ENCODE measurements at places on chromosomes 11 and 22. TPM values are rescaled to one million over a fixed set of nuclear protein-coding genes. Genes with fewer than 3 reads are reported as not detected.

DNA sequence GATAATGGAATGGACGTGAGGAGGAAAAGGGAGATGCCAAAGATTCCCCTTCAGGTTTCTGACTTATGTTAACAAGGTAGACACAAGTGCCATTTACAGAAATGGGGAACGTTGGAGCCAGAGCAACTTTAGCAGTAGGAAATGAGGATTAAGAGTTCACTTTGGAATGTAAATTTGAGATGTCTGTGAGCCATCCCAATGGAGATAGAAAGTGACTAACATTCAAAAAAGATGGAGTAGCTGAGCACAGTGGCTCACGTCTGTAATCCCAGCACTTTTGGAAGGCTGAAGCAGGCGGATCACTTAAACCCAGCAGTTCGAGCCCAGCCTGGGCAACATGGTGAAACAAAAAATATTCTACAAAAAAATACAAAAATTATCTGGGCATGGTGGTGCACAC lies 19.9 kb downstream of the MRTFA start:
- no peak for DNase-seq

DNA sequence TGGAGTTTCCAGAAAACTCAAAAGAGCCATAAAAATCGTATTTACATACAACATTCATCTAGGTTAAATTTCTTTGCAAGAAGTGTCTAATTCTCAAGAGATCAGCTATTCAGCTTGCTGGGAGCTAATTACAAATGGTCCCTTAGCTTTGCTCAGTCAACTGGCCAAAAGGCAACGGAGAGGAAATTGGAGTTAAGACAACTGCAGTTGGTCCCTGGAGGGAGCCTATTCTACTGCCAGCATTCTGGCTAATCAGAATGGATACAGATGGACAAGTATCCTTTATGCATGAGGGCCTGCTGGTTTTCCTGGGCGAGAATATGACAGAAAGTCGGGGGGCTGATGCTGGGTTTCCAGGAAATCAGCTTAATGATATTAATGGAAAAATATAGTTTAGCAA lies 45.5 kb downstream of the KCNJ1 start:
- DNase-seq, result no peak

DNA sequence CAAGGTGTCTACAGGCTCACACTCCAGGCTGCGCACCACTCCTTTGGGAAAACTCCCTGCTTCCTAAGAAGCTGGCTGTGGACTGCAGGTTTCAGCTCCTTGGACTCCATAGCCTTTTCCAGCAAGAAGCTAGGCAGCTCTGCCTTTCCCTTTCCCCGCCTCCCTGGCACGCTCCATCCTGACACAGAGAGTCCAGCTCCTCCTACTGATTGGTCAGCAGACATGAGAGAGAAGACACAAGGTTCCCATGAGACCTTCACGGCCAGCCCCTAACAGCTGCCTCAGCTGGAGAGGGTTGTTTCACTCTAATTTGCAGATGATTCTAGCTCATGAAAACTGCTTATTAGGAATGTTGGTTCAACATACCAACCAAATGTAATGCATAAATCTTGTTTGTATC lies 27.6 kb downstream of the TENM4 start:
- DNase-seq, result no peak

DNA sequence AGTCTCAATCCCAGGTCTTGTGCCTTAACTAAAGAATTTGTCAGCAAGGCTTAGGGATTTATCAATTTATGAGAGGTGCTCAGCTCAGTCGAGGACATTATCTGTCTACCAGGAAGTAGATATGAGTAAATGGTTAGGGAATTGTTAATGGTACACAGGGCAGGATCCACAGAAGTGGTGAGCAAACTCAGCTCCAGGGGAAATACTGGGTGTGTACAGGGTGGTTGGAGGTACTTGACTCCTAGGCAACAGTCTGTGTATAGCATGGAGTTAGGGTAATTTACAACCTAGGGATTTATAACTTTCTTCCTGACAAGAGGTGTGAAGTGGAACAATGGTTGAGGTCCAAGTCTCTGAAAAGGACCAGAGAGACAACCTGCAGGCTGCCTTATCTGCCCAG lies 123.4 kb upstream of the OR9Q1 start:
- DNase-seq, result no peak

DNA sequence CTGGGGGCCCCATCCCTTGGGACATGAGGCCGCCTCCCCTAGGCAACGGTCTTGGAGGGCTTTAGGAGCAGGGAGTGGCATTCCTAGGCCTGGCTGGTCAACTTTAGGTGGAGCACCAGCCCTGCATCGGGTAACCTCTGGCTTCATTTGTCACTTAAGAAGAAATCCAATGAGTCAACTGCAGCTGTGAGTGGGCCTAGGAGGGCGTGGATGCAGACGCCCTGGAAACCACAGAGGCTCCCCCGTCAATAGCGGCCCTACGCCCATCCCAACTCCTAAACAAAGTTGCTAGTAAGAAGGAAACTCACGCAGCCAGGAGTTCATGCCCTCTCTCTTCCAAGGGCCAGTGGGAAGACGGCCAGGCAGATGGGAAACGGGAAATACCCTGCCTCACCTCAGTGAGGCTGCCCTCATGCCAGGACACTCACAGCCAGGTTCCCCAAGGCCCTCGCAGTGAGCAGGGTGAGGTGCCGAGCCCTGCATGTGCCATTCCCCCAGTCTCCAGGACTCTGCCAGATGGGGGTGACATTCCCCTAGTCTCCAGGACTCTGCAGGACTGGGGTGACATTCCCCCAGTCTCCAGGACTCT lies 20.8 kb downstream of the BID start:
- no peak for DNase-seq

DNA sequence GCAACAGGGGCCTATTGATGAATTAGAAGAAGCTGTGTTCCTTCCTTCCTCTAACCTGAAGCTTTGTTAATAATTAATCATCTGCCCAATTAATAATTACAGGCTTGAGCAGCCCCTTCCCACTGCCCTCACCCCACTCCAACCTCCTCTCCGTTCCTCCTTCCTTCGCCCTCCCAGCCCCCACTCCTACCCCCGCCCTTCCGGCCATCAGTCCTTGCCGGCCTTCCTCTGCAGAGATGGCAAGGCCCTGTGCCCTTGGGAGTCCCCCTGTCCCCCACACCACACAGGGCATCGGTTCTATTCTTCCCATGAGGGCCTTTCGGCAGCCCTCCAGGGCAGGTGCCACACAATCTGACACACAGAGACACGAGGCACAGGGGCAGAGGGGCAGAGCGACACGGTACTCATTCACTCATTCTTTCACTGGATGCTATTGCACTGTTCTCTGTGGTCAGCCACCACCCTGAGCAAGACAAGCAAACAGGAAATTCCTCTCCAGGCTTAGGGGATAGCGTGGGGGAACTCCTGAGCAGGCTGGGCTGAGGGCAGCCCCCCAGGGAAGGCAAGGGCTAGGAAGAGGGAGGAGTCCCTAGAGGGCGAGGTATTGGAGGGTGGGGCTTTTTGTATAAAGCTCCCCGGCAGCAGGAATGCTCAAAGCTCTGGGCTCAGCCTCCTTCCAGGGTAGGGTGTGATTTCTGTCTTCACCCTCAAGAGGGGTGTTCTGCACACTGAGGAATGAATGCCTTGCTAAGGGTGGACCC lies 14.7 kb downstream of the MGAT3 start:
- DNase-seq, result peak; percentile 59

GRCh38 chr22:50675553-50676179 lies 3.0 kb downstream of the SHANK3 start:
- no peak for DNase-seq

GRCh38 chr11:61830237-61831105 lies 2.4 kb downstream of the FADS2 start:
- DNase-seq, result no peak

GRCh38 chr22:45683248-45683647 lies 11.6 kb downstream of the ATXN10 start:
- peak; percentile 67 for DNase-seq

GRCh38 chr11:131899950-131900580 lies 529.6 kb downstream of the NTM start:
- no peak for DNase-seq

GRCh38 chr11:27075192-27075591 lies 34.6 kb downstream of the BBOX1 start:
- no peak for DNase-seq

DNA sequence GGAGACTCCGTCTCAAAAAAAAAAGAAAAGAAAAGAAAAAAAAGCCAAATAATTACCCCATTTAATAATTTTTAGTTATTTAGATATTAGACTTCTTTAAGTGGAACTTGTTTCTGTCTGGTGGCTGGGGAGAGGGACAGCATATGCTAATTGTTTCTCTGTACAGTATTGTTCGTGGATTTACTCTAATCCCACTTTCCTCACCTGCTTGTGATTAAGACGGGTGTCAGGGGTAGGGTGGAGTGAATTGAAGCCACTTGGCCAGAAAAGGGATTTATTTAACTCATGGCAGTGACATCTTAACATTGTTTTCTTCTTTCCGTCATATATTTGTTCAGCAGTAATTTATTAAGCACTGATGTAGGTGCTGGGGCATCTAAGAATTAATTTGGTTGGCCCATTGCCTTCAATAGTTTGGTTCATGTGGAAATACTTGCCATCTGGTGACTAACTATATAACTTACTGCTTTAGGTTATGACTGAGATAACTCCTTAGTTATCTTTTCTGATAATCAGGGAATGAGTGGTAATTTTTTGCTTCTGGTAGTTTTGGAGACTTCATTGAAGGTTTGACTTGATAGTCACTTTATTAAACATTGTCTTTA lies 4.6 kb downstream of the TNRC6B start:
- DNase-seq, result no peak

- DNase-seq, result no peak
Observed at GRCh38 chr11:68880851-68881250, 22.8 kb downstream of the MRPL21 start.

DNA sequence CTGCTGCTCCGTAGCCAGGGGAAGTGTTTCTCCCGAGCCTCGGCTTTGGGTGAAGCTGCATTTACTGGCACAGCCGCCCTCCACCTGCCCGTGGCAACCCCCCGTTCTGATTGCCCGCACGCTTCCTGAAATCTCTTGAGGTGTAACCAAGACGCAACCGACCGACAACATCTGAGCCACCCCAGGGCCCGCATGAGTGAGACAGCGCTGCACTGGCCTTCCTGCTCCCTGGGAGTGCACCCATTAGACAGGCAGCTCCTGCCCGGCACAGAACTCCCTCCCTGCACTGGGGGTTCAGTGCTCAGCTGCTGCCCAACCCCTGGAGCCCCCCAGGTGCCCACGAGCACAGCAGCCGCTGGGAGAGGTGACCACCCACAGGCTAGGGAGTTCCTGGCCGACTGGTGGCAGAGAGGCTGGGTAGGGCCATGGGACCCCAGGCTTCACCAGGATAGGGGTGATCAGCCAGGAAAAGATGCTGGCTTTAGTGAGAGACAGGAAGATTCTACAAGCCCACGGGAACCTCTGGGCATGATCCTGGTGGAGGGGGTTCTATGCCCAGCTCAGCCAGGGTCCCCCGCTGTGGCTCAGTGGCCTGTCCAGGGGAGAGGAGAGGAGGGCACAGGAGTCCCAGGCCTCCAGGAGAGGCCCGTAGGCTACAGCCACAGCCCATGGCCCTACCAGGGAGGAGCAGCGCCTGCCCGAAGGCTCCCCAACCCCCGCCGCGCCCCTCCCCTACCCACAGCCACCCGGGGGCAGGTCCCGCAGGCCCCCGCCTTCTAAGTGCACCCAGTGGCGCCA lies 14.6 kb downstream of the PLXNB2 start:
- DNase-seq, result no peak

Gene CTSW
- polyA plus RNA-seq, result 1.3 TPM

Gene DNAJB7
- polyA plus RNA-seq, result not detected

Gene APOA1
- 0.29 TPM for polyA plus RNA-seq

Gene KCNJ5
- polyA plus RNA-seq, result not detected

Gene SCGB2A2
- polyA plus RNA-seq, result not detected

Gene P2RY2
- 12.7 TPM for polyA plus RNA-seq

Gene SLC22A12
- not detected for polyA plus RNA-seq

Gene GGTLC2
- polyA plus RNA-seq, result not detected

Gene LIF
- polyA plus RNA-seq, result not detected

Gene OR6A2
- polyA plus RNA-seq, result not detected

Gene CNIH2
- 1.2 TPM for polyA plus RNA-seq

Gene ART1
- polyA plus RNA-seq, result not detected

Gene DBX1
- polyA plus RNA-seq, result not detected

Gene MS4A6A
- 2,353 TPM for polyA plus RNA-seq

Gene KCNA4
- not detected for polyA plus RNA-seq

Data from CD14-positive monocyte (primary cell).